ENCODE measurements at places on chromosomes 1 and 21. TPM values are rescaled to one million over a fixed set of nuclear protein-coding genes. Genes with fewer than 3 reads are reported as not detected.

PSMB2 gene
- 39.4 TPM for total RNA-seq

UQCRHL gene
- 1.9 TPM for total RNA-seq

APOBEC4 gene
- total RNA-seq: 0.40 TPM

C1orf105 gene
- total RNA-seq: not detected

GRCh38 chr21:20760221-20760620 is 238.0 kb upstream of the NCAM2 start:
- DNase-seq: no peak

GRCh38 chr1:72371259-72372035 is 89.1 kb upstream of the NEGR1 start:
- DNase-seq: no peak

GRCh38 chr1:86155807-86156565 is 586 bp downstream of the COL24A1 start:
- DNase-seq: no peak

DNA sequence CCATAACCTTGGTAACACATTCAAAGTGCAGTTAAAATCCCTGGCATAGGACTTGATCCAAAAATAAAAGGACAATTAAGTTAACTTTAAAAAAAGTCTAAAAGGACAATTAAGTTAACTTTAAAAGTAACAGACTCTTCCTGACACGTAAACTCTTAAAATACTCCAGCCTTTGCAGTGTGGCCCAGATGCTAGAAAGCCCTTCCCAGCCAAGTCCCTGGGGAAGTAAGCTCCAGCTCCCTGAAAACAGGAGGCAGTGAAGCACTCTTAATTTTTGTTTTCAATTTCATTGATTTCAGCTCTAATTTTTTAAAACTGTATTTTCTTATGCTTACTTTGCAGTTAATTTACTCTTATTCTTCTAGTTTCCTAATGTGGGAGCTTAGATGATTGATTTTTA is 5.1 kb upstream of the AIM2 start:
- DNase-seq: no peak

DNA sequence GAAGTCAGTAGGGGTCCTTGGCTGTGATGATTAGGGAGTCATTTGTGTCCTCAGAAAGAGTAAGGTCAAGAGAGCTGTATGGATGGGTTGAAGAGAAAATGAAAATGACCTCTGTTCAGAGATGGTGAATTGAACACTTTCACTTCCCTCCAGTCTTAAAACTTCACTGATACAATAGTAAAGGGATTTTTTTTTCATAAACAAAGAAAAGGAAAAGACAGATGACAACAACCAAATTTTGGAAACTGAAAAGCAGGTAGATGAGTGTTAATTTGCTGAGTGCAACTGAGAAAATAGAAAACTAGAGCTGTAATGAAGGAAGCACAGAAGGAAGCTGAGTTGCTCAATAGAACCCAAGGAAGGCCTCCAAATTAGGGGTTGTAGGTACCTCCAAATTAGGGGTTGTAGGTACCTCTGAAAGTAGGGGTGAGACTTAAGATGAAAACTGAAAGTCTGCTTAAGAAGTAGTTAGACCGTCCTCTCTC is 14.8 kb upstream of the S1PR1 start:
- no peak for DNase-seq

- peak; percentile 81 for DNase-seq
Measured at GRCh38 chr1:3530926-3531818, 76.7 kb downstream of the ARHGEF16 start.

- DNase-seq: no peak
Measured at GRCh38 chr1:222124602-222125001, 382.7 kb upstream of the DUSP10 start.

DNA sequence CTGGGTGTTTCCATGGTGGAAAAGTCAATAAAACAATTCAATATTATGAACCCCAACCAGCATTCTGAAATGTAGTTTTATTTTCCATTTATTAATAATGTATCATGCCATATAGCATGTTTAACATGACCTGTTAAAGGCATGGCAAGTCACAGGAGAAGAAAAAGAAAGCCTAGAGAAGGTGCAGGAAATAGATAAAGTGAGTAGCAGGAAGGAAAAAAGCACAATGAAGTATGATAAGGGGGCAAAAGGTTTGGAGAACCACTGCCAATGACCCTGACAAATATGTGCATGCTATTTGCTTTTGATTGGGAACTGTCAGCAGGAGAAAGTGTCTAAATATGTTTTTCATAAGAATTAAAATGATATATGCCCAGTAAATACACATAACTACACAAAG is 85.6 kb downstream of the HMCN1 start:
- no peak for DNase-seq

- DNase-seq: no peak
Measured at GRCh38 chr1:10271090-10271489, 60.7 kb downstream of the KIF1B start.
